ENCODE measurements at places on chromosomes 12 and 14.

DNA sequence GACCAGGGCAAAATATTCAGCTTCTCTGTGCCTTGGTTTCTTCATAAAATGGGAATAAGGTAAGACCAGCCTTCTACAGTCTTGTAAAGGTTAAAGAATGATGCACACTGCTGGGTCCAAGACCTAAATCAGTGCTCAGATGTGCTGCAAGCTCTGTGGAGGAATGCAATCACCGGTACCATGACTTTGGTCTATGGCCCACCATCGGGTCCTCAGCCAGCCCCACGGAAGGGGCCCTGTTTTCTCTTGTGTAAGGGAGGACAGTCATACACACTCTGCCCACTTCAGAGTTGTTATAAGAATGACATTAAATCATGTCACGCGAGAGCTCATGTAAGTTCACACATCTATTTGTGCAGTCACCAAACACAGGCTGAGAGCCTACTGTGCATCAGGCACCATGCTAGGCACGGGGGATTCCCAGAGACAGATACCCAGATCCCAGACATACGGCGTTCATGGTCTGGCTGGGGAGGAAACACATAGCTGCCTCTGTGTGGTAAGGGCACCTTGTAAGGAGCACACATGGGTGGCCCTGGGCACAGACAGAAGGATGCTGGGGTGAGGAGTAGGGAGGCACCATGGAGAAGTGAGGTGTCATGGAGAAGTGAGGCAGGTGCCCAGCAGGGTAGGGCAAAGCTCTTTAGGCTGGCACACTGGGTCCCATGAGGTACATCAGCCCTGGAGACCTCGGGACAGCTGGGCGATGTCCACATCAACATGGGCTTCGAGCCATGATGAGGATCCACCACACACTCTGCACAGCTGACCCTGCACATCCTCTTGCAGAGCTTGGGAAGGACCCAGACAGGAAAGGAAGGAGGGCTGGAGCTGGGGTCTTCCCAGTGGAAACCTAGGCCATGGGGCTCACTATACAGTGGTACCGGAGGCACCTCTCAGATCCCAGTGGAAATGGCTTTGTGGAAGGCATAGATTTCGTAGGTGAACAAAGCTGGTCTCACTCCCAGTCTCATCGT, 190.4 kb upstream of the DIO3 start:
- no peak overlapping the region for H3K27ac ChIP-seq
- no peak overlapping the region for H3K4me3 ChIP-seq
- H3K27me3 ChIP-seq: no peaks in the 10 kb centered on the region

DNA sequence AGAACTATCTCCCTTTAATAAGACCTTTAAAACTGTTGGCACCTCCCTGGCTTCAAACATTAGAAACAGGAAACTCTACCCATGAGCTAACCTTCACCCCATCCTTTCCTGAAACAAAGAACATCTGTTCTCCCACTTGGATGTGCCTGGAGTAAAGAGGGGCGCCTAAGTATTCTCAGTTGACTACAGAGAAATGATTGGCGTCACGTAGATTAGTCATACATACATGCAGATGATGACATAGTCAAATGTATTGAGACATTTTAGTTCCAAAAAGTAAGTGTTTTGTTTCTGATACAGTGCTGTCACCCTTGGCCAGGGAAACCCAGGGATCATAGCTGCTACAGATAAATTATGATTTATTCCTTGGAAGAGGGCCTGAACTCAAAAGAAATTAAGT, 260.0 kb upstream of the PLEKHG7 start:
- H3K36me3 ChIP-seq: no peaks in the 10 kb centered on the region
- DNase-seq: no peak
- H3K4me1 ChIP-seq: peaks cover 2% of the 10 kb centered on the region
- H3K4me3 ChIP-seq: no peak overlapping the region
- H3K27me3 ChIP-seq: no peaks in the 10 kb centered on the region
- no peak overlapping the region for H3K27ac ChIP-seq

DNA sequence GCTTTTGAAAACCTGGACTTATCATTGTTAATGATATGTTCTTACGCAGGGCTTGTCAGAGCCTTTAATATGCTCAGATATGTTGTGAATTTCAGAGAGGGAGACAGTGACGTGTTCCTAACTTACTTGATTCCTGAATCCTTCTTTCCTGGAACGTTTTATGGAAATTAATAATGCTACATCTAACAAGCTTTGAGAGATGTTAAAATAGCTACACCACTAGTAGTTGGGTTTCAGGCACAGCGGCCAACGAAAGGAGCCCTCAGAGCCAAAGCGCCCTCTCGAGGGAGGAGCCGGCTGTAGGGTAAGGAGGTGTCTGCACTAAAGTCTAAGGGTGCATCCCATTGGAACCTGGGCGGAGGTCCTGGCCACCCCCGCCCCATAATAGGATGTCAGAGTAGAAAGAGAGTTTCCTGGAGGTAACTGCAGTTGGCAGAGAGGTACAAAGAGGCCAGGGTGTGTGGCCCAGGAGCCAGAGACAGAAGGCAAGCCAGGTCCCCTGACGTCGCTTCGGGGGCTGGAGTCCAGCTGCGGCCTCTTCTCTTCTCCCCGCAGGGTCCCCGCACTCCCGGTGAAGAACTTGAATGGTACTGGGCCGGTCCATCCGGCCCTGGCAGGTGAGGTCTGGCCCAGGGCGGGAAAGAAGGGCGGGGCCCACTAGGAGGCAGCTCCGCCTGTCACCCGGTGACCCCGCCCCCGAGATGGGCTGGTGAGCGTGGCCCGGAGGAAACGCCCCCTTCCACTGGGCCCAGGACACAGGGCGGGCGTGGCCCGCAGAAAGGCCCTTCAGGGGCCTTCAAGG, 36.3 kb downstream of the DTX1 start:
- H3K4me3 ChIP-seq: no peak overlapping the region
- no peak overlapping the region for H3K27ac ChIP-seq
- H3K36me3 ChIP-seq: no peaks in the 10 kb centered on the region
- no peak for DNase-seq
- H3K4me1 ChIP-seq: peaks cover 12% of the 10 kb centered on the region

- no peak for DNase-seq
- H3K36me3 ChIP-seq: no peaks in the 10 kb centered on the region
- peaks cover 6% of the 10 kb centered on the region for H3K27me3 ChIP-seq
- no peak overlapping the region for H3K27ac ChIP-seq
- H3K4me1 ChIP-seq: no peaks in the 10 kb centered on the region
- no peak overlapping the region for H3K4me3 ChIP-seq
Measured at GRCh38 chr12:52772772-52773171, 4.4 kb downstream of the KRT76 start.

DNA sequence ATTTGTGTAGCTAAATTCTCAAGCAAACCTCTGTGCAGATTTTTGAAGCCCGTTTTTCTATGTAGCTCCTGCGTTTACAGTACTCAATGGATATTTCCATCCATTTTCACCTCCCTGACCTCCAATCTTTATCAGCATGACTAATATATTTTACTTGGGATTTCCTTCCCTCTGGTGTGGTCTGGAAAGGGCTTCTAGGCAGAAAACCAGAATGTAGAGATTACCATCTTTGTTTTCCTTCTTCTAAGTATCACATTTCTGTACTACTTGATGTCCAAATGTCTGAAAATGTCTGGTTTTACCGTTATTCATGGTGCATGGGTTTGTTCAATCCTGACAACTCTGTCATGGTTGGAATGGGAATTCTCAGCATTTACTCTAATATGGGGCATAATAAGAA, 907.6 kb upstream of the FLRT2 start:
- H3K27ac ChIP-seq: no peak overlapping the region
- H3K27me3 ChIP-seq: no peaks in the 10 kb centered on the region
- H3K36me3 ChIP-seq: no peaks in the 10 kb centered on the region
- no peak overlapping the region for H3K4me3 ChIP-seq
- no peaks in the 10 kb centered on the region for H3K4me1 ChIP-seq

- no peak for DNase-seq
- H3K4me3 ChIP-seq: no peak overlapping the region
Measured at GRCh38 chr14:76742966-76743365, 18.3 kb upstream of the VASH1 start.

- no peaks in the 10 kb centered on the region for H3K4me1 ChIP-seq
- H3K27me3 ChIP-seq: no peaks in the 10 kb centered on the region
- H3K27ac ChIP-seq: no peak overlapping the region
- no peak overlapping the region for H3K4me3 ChIP-seq
- H3K36me3 ChIP-seq: no peaks in the 10 kb centered on the region
Measured at GRCh38 chr12:23099604-23100003, 474.6 kb downstream of the ETNK1 start.

- no peak overlapping the region for H3K4me3 ChIP-seq
- no peaks in the 10 kb centered on the region for H3K4me1 ChIP-seq
- no peaks in the 10 kb centered on the region for H3K27me3 ChIP-seq
- H3K36me3 ChIP-seq: no peaks in the 10 kb centered on the region
- H3K27ac ChIP-seq: no peak overlapping the region
- no peak for DNase-seq
Measured at GRCh38 chr14:101333335-101334280, 227.7 kb upstream of the DIO3 start.

DNA sequence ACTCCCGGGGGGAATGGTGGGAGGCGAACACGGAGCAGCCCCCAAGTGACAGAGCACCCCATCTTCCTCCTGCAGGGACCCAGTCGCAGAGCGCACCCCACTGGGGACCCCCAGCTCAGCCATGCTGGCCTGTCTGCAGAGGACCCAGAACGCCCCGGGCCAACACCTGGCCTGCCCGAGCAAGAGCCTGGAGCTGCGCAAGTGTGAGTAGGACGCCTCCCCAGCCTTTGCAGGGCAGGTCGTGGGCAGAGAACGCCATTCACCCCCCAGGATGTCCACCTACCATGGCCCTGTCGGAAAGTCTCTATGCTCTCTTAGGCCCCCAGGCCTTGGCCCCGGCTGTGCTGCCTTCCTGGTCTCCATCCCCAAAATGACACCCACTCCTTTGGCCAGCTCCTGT, 30.4 kb downstream of the FAM222A start:
- H3K4me1 ChIP-seq: no peaks in the 10 kb centered on the region
- no peaks in the 10 kb centered on the region for H3K27me3 ChIP-seq
- H3K4me3 ChIP-seq: no peak overlapping the region

DNA sequence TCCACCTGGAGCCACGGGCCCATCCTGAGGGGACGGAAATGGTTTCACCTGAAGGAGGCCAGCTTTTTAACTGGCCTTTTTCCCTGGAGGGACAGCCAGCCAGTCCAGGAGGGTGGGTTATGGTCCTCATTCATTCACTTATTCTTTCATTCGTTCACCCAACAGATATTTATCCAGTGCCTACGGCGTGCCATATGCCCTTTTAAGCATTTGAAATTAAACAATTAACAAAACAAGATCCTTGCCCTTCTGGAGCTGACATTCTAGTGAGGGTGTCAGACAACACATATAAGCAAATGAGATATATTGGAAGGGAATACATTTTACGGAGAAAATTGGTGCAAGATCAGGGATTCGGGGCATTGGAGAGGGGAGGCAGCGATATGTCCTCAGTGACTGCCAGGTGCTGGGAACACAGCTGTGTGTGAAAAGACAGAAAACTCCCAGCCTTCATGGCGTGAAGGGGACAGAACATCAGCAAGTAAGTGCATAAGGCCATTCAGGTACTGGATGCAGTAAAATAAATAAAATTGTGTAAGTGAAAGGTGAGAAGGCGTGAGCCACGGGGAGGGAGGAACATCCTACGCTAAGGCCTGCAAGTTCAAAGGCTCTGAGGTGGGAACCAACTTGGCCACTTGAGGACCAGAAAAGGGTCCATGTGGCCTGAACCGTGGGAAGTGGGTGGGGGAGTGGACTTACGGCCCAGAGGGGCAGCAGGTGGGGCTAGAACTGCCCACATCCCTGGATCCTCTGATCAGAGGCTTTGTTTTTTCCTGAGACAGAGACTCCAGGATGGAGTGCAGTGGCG, 684 bp upstream of the ABCB9 start:
- DNase-seq: no peak
- no peaks in the 10 kb centered on the region for H3K27me3 ChIP-seq
- H3K4me1 ChIP-seq: peaks cover 8% of the 10 kb centered on the region
- no peak overlapping the region for H3K4me3 ChIP-seq
- no peaks in the 10 kb centered on the region for H3K36me3 ChIP-seq
- H3K27ac ChIP-seq: peak overlapping the region; percentile 46

GRCh38 chr14:57291692-57292647, 23.2 kb downstream of the AP5M1 start:
- H3K27ac ChIP-seq: no peak overlapping the region
- H3K36me3 ChIP-seq: no peaks in the 10 kb centered on the region
- no peaks in the 10 kb centered on the region for H3K27me3 ChIP-seq
- H3K4me1 ChIP-seq: no peaks in the 10 kb centered on the region
- no peak overlapping the region for H3K4me3 ChIP-seq
- no peak for DNase-seq

DNA sequence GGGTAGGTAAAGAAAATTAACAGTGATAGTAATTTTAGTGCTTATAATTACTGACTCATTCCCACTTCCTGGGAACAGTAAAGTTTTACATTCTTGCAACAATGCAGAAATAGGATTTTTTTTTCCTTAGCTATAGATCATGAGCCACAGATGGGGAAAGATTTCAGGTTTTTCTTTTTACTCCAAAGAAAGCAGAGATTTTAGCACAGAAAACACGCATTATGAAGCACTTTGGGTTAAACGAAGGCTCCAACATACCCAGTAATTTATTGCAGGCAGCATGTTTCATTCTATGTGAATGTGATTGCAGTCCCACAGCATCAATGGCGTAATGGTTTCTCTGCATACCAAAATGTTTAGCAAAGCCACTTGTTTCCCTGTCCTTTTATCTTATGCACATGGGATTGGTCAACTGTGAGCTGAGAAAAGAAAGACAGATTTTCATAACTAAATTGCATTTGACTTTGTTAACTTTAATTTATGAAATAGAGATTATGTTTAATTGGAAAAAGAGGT, 124.6 kb upstream of the E2F7 start:
- H3K4me1 ChIP-seq: no peaks in the 10 kb centered on the region
- no peaks in the 10 kb centered on the region for H3K27me3 ChIP-seq
- no peak overlapping the region for H3K4me3 ChIP-seq
- no peak overlapping the region for H3K27ac ChIP-seq
- DNase-seq: no peak

- H3K27ac ChIP-seq: no peak overlapping the region
- DNase-seq: no peak
- no peaks in the 10 kb centered on the region for H3K4me1 ChIP-seq
- H3K36me3 ChIP-seq: no peaks in the 10 kb centered on the region
- H3K4me3 ChIP-seq: no peak overlapping the region
- no peaks in the 10 kb centered on the region for H3K27me3 ChIP-seq
Measured at GRCh38 chr14:85316701-85317410, 213.1 kb upstream of the FLRT2 start.

DNA sequence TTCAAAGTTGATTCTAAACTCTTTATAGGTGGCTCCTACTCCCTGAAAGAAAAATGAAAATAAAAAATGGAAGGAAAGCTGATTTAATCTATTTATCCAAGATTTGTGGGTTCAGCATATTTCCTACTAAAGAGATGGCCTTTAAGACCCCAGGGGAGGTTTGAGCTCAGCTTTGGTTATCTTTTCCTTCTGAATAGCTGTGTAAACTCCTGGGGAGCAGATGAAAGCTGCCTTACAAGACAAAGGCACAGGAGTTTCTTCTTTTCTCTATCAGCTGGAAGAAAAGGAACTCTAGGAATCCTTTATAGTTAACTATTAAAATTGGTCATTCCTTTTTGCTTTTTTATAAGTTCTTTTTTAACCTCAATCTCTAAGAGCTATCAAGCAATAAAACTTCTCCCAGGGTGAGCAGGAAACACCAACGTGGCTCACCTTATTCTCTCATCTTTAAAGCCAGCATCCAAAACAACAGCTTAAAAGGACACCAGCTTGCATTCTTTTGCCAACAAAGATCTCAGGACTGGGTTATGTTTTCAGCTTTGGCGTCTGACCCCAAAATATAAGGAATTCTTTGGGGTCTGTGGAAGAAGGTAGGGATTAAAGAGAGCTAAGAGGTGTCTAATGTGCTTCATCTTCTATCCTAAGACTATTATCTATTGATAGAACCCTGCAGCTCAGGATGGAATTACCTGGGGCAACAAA, 371.7 kb upstream of the KITLG start:
- H3K36me3 ChIP-seq: no peaks in the 10 kb centered on the region
- no peak overlapping the region for H3K27ac ChIP-seq
- no peaks in the 10 kb centered on the region for H3K27me3 ChIP-seq
- H3K4me3 ChIP-seq: no peak overlapping the region
